Activated CD8-positive, alpha-beta memory T cell treated with anti-CD3 and anti-CD28 coated beads, Interleukin-2, amount 10 ng/mL, durations not matched to agents 7 days and 5 days (primary cell): ENCODE measurements at places on chromosomes 7 and 10. TPM values are rescaled to one million over a fixed set of nuclear protein-coding genes. Genes with fewer than 3 reads are reported as not detected.

DNA sequence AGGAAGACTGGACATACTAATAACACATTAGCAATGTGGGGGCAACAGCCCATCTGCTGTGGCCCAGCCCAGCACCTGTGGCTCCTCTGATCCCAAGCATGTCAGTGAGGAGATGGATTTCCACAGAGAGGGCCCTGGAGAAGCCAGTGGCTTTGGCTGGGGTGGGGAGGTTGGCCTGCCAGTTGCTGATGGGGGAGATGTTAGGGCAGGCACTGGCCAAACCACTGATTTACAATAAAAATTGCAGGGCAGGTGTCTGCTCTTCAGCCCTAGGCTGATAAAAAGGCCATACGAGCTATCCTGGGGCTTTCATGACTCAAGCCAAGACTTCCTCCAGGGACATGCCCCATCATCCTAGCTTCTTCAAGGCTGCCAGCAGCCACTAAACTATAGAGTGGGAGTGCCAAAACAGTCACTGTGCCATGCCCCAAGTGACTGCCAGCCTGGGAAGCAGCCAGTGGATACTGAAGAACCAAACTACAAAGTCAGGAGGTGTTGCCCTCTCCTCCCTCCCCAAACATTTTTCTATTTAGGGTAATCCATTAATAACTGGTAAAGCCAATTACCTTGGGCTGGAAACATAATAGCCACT is 37.8 kb downstream of the DPCD start:
- H3K4me1 ChIP-seq, result no peaks in the 10 kb centered on the region
- H3K27ac ChIP-seq, result peak overlapping the region; percentile 18
- no peak for DNase-seq
- H3K36me3 ChIP-seq, result peaks cover 7% of the 10 kb centered on the region
- no peak overlapping the region for H3K4me3 ChIP-seq

DNA sequence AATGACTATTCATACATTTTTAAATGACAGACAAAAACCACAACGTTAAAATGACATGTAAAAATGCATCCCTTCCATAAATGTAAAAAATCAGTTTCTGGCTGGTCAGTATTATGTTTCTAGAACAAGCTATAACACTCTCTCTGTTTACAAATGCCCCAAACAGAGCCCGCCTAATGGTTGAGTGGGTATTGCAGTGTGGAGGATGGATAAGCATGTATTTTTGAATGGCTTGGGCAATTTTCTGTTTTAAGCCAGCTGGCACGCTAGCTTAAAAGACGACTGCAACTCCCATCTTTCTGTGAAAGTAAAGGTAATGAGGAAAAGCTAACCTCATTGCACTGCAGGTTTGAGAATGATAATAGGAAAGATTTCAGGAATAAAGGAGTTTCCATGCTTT is 430.7 kb downstream of the PARD3 start:
- no peak overlapping the region for H3K27ac ChIP-seq
- H3K4me3 ChIP-seq, result no peak overlapping the region
- no peak for DNase-seq
- H3K27me3 ChIP-seq, result no peaks in the 10 kb centered on the region

- H3K4me3 ChIP-seq, result no peak overlapping the region
- H3K27ac ChIP-seq, result no peak overlapping the region
- peaks cover 5% of the 10 kb centered on the region for H3K27me3 ChIP-seq
- H3K36me3 ChIP-seq, result no peaks in the 10 kb centered on the region
- no peak for DNase-seq
Measured at GRCh38 chr7:148964483-148965267, 63.6 kb downstream of the PDIA4 start.

- H3K4me3 ChIP-seq, result no peak overlapping the region
- H3K36me3 ChIP-seq, result no peaks in the 10 kb centered on the region
- H3K27ac ChIP-seq, result no peak overlapping the region
- peaks cover 11% of the 10 kb centered on the region for H3K4me1 ChIP-seq
Measured at GRCh38 chr7:28292834-28293526, 112.4 kb upstream of the JAZF1 start.

Gene CASP7
- 56.0 TPM for total RNA-seq

Gene AQP1
- not detected for total RNA-seq

Gene CWF19L1
- total RNA-seq, result 44.6 TPM
